COLO829 (cell line): ENCODE measurements at places on chromosomes 16 and 17.

DNA sequence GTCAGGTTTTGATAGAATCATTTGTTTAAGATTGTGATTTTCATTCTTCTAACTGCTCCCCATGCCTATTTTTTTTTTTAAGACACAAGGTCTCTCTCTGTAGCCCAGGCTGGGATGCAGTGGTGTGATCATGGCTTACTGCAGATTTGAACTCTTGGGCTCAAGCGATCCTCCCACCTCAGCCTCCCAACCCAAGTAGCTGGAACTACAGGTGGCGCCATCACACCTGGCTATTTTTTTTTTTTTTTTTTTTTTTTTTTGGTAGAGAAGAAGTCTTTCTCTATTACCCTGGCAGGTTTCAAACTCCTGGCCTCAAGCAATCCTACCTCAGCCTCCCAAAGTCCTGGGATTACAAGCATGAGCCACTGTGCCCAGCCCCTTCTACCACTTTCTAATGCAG is 223.3 kb downstream of the CBLN1 start:
- DNase-seq: no peak

DNA sequence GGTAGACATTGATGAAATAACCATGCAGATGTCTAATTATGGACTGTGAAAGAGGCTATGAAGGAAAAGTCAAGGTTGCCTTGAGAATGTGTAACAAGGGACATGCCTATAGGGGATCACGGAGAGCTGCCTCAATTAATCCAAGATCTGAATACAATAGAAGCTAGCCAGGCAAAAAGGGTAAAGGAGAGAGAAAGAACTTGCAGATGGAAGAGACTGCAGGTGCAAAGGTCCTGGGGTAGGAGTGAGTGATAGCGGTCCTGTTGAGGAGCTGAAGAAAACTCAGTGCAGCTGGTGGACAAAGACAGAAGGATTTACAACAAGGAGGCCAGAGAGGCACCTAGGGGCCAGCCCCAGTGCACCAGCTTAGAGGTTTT is 15.9 kb upstream of the TNS4 start:
- DNase-seq: no peak

- no peak for DNase-seq
Measured at GRCh38 chr16:15593235-15593634, 49.7 kb downstream of the MARF1 start.

DNA sequence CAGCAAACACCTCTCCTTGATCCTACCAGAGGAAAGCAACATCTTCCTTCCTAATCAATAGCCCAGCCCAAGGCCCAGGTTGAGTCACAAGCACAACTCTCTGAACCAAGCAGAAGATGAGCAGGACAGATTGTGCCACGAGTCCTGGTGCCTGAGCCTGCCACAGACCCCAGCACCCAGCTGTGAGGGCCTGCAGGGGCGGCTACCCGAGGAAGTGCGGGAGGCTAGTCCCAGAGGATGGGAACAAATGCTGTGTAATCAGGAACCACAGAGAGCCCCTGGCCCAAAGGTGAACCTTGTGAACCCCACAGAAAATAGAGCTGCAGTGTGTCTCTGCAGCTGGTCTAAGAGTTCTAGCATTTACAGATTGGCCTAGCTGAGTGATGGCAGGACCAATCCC is 126.8 kb upstream of the HSBP1 start:
- DNase-seq: no peak

- DNase-seq: no peak
Measured at GRCh38 chr17:64500862-64501765, 4.3 kb upstream of the POLG2 start.

GRCh38 chr16:10754941-10755340 is 11.3 kb downstream of the NUBP1 start:
- DNase-seq: peak; percentile 51

GRCh38 chr17:15398291-15398690 is 56.9 kb upstream of the TEKT3 start:
- DNase-seq: peak; percentile 56

GRCh38 chr17:6530324-6530920 is 25.9 kb downstream of the PITPNM3 start:
- no peak for DNase-seq

GRCh38 chr16:89268585-89268984 is 51.1 kb downstream of the ZNF778 start:
- no peak for DNase-seq

GRCh38 chr16:82236875-82237274 is 66.9 kb upstream of the MPHOSPH6 start:
- DNase-seq: no peak

DNA sequence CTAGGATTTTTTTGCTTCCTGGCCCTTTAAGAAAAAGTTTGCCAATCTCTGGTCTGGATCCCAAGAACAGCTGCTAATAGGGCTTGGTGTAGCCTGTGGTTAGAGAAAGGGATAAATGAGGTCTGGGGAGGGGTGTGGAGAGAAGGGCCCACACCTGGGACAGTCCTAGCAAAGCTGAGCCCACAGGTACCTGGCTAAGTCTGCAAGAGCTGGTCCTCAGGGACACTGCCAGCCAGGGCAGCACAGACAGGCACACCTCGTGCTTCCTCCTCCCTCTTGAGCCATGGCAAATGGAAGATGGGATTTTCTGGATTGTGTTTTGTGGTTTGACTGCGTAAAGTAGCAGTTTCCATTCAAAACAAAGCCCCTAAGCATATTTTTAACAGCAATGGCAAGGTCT is 217.5 kb downstream of the SOX9 start:
- no peak for DNase-seq

DNA sequence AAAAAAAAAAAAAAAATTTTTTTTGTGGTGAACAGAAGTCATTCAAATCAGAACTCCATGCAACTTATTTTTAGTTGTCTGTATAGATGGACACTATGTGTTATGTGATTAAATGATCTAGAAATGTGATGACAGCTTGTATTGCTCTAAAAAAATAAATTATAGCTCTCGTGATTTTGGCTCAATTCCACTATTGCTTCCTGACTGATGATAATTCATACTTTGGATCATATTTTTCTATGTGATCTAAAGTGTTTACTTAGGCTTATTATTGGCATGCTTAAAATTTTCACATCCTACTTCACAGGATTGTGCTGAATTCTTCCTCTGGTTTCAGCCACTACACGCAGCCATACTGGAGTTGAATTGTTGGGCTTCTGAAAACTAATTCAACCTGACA is 76.8 kb downstream of the RPGRIP1L start:
- DNase-seq: no peak

DNA sequence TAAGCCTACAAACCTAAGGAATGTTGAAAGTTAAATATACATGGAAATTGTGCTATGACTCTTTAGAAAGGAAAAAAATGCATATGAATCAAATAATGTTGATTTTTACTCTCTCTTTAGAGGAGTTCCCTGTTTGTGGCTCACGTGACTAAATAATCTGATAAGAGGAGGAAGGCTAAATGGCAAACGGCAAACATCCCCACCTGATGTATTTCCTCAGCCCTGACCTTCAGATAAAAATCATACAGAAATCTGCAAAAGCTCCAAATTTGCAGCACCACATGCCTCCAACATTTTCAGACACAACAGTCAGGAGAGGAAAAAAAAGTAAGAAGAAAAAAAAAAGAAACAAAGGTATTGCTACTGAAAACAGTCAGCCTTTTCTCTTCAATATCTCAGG is 423.0 kb upstream of the PSMD7 start:
- no peak for DNase-seq

DNA sequence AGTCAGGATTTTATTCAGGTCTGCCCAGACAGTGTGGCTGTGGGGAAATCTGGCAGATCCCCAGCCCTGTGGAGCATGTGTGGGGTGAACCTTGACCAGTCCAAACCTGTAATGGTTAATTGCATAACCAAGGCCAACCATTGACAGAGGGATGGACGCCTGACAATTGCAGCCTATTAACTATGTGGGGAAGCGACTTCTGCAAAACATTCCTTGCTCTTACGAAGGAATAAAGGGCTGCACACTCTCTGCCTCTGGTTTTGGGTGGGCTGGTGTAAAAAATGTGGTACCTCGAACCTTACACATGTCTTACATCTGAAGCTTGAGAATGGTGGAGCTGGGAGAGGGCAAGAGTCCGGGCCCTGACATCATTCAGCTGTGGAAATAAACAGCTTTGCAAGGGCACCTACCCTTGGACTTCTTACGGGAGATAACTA is 35.8 kb downstream of the MAF start:
- no peak for DNase-seq

DNA sequence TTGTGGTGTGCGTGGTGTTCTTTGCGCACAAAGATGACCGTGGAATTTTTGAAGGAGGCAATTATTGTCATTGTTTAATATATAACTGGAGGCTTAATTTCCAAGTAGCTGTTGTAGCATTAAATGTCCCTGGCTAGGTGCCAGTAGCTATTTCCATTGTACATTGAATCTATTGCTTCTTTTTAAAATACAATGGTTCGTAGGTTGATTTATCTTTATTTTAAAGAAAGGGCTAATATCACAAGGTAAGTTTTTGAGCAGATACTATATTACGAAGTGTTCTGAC is 127.1 kb downstream of the RPTOR start:
- DNase-seq: no peak

DNA sequence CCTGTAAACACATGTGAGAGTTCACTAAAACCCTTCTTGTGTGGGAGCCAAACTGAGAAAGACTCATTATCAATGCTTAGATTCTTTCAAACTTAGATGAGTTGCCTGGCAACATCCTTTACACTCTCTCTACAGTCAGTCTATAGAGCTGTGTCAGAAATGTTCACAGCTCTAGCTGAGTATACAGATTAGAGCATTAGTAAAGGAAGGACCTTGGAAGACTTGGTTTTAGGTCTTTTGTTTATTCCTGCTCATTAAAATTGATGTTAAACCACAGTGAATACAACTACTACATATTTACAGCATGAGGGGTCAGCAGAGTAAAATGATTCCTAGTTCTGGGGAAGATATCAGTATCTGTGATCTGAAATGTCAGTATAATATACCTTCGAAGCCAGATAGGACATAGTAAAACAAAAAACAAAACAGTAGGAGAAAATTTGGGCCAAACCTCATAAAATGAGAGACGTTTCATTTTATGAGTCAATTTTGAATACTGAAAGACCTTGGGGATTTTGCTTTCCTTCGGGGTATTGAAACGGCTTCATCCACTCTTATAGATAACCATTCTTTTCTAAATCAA is 186.0 kb downstream of the TANC2 start:
- peak; percentile 57 for DNase-seq

- no peak for DNase-seq
Measured at GRCh38 chr16:88651989-88652761, 1.3 kb upstream of the CYBA start.

GRCh38 chr16:52652033-52652432 is 105.1 kb upstream of the TOX3 start:
- DNase-seq: no peak

DNA sequence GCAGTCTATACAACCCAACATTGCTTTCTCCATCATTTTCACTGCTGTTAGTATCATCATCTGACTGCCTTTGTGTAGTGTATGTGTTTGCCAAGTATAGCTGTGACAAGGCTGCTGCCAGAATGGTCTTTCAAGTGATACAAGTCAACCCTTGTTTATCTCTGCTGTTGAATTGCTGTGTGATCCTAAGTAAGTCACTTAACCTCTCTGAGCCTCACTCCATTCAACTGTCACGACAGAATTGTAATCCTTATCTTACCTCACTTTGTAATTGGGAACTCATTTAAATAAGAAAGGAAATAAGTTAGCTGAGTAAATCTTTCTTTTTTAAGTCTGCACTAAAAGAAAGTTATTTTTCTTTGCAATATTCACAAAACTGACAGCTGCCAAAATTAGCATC is 340.6 kb downstream of the CA10 start:
- DNase-seq: no peak

- no peak for DNase-seq
Measured at GRCh38 chr17:55742272-55743102, 8.4 kb upstream of the PCTP start.

DNA sequence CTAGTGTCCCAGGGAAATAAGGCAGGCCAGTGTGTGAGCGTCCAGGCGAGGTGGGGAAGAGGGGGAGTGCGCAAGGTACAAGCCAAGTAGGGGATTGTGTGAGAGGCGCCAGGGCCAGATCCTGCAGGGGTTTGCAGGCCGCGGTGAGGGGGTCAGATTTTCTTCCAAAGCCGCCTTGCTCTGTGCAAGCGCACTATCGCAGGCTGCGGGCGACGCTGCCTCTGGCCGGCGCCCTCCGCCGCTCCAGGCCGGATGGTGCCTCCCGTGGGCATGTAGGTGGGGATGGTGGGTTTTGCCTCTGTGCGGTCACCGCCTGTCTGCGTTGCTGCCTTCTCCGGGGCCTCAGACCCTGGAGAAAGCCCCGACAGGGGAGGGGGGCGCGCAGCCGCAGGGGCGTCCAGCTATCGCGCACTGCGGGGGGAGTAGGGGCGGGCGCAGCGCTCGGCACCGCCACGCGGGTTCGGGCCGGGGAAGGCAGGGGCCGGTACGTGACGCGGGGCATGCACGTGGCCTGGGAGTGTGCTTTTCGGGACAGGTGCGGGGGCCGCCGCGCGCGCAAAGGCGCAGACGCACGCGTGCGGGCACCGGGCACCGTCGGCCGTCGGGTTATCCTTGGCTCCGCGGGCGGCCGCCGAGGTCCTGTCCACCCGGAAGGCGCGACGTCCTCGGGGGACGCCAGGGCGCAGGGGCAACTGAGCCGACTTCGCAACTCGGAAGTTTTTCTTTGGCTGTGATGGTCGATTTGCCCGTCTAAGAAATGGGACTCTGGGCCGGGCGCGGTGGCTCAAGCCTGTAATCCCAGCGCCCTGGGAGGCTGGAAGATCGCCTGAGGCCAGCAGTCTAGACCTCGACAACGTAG is 1.1 kb upstream of the HAPSTR1 start:
- DNase-seq: no peak

- no peak for DNase-seq
Measured at GRCh38 chr17:32907583-32907982, 20.4 kb upstream of the TMEM98 start.

DNA sequence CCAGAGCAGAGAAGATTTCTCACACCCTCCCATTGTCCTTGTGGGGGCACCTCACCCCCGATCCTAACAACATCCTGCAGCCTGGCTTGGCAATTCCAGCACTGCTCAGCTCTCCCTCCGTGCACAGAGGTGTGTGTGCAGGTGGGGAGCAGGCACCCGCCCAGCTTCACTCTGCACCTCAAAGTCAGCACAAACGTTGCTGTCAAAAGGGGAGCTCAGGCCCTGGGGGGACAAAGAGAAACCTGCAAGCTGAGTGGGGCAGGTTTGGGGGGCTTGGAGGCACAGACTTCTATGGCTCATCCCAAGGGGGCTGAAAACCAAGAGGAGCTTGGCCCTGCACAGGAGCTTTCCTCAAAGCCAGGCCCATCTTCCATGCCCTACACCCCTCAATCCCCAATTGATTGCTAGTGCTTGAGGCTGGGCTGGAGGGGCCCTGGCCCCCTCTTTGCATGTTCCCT is 231.9 kb upstream of the TNRC6C start:
- DNase-seq: no peak
